ENCODE measurements at places on chromosomes 2 and 18. TPM values are rescaled to one million over a fixed set of nuclear protein-coding genes. Genes with fewer than 3 reads are reported as not detected.

DNA sequence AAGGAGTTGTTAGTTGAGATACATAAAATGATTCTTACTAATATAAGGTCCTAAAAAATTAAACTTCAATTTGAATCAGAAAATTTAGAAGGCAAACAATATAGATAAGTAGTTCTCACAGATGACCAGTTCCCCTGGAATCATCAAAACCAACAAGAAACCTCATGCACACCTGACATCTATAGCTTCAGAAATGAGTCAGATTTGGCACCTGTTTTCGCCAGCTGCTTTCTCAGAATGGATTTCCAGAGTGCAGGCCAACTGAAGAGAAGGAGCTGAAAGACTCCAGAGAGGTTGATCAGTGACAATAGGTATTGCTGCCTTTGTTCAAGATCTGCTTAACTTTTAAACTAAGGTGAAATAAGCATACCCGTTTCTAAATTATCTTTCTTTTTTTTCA, 192.4 kb downstream of the RDH14 start:
- no peak for DNase-seq

- no peak for DNase-seq
These were observed 36.0 kb downstream of the PHLPP1 start for GRCh38 chr18:62751341-62751821.

DNA sequence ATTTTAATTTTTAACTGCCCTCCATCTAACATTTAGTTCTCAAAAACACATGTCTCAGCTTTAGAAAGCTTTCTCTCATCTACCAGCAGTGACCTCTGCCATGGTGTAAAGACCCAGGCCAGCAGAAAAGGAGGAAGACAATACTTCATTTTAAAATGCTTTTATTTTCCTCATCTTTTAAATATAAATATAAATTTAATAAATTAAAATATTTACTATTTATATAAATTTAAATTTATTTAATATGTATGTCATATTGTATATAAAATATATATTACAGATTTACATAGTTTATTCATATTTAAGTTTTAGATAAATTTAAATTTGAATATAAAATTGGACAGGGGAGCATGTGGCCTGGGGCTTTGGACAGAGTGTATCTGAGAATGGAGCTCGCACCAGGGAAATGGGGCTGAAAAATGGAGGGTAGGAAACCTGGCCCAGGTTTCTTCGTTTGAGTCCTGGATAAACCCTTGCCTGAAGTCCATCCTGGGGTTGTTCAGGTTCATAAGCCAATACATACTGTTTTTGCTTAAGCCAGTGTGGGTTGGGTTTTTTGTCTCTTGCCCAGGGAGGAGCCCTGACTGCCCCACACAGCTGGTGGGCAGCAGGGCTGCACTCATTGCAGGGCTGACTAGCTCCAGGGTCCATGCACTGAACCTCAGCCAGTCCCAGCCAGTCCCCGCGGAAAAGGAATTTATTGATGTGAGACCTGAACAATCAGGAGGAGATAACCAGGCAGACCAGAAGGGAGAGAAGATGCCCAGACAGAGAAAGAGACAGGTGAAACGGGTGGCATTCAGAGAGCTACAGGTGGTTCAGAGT, 77.3 kb upstream of the LAPTM4A start:
- no peak for DNase-seq

- DNase-seq, result no peak
These were observed 94.8 kb downstream of the PPP1R1C start for GRCh38 chr2:182080493-182080892.

DNA sequence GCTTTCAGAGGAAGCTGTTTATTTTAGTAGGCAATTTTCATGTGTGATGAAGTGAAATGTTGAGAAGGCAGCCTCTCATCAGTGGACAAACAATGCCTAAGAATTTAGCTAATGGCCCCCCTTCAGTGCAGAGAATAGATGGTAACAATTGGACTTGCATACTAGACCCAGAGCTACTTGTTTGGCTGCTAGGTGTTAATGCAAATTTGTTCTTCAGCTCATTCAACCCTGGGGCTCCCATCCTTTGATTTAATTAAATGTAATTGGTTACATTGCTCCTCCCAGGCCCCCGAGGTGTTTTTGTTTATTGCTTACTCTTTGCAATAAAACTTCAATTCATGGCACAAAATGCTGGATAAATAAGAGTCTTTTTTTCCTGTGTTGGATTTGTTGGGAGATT, 68.6 kb downstream of the CAMKMT start:
- DNase-seq, result no peak

- DNase-seq, result no peak
These were observed 56.9 kb upstream of the TMEM178A start for GRCh38 chr2:39608686-39609441.

DNA sequence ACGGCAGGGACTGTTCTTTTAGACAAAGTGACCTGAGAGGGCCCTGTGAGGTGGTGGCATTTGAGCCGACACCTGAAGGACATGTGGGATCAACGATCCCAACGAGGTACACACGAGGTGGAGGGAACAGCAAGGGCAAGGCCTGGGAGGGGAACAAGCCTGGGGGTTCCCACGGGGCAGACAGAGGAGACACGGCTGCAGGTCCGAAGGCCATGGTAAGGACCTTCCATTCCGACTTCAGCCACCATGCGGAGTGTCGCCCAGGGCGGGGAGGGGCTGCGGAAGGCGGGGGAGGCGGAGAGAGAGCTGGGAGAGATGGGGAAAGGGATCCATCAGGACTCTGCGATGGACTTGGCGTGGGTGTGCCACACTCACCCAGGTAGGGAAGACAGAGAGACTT, 151.8 kb downstream of the HDAC4 start:
- no peak for DNase-seq

Gene PER2
- 14.2 TPM for total RNA-seq

Gene ACVR2A
- total RNA-seq, result 2.5 TPM

Gene MYCN
- not detected for total RNA-seq

Data from CD8-positive, alpha-beta memory T cell (primary cell).